Naive B cell (primary cell): ENCODE measurements at places on chromosomes 12 and 14.

GRCh38 chr12:51369581-51369980, 21.6 kb downstream of the GALNT6 start:
- peak overlapping the region; percentile 78 for H3K4me3 ChIP-seq
- no peaks in the 10 kb centered on the region for H3K27me3 ChIP-seq
- peaks cover 64% of the 10 kb centered on the region for H3K4me1 ChIP-seq
- no peak for DNase-seq
- peaks cover 25% of the 10 kb centered on the region for H3K36me3 ChIP-seq
- peak overlapping the region; percentile 99 for H3K27ac ChIP-seq

DNA sequence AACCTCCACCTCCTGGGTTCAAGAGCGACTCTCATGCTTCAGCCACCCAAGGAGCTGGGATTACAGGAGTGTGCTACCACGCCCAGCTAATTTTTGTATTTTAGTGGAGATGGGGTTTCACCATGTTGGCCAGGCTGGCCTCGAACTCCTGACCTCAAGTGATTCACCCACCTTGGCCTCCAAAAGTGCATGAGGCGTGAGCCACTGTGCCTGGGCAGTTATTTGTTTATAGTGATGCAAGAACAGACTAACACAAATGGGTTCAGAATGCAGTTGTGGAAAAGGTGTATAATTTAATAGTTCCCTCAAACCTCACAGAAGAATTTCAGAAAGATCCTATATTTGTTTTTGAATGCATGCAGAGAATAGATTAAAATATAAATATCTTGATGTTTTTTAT, 447.1 kb downstream of the ZFP36L1 start:
- no peak overlapping the region for H3K27ac ChIP-seq
- peaks cover 17% of the 10 kb centered on the region for H3K36me3 ChIP-seq
- H3K4me1 ChIP-seq: peaks cover 32% of the 10 kb centered on the region
- no peak overlapping the region for H3K4me3 ChIP-seq

GRCh38 chr14:54350203-54350602, 46.6 kb upstream of the CDKN3 start:
- no peak for DNase-seq
- H3K36me3 ChIP-seq: no peaks in the 10 kb centered on the region
- no peak overlapping the region for H3K4me3 ChIP-seq
- H3K4me1 ChIP-seq: no peaks in the 10 kb centered on the region
- no peak overlapping the region for H3K27ac ChIP-seq

DNA sequence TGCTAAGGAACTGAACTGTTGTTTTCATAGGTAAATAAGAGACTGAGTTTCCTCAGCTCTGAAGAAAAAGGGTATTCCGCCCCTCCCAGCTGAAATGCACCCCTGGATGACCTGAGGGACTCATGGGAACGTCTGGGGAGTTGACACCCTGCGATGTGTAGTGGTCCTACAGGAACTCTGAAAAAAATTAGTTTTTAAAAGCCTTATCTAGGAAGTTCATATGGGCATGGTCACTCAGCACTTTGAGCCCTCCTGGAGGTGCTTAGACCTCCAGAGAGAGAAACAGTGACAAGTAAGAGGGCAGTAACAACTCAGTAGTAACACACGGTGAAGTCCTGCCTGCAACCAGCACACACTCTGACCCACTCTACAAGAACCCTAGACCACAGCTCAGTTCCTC, 91.2 kb upstream of the CNOT2 start:
- peaks cover 6% of the 10 kb centered on the region for H3K27me3 ChIP-seq
- peaks cover 5% of the 10 kb centered on the region for H3K36me3 ChIP-seq
- no peak for DNase-seq
- no peak overlapping the region for H3K27ac ChIP-seq
- H3K4me3 ChIP-seq: no peak overlapping the region

- peaks cover 12% of the 10 kb centered on the region for H3K27me3 ChIP-seq
- H3K36me3 ChIP-seq: no peaks in the 10 kb centered on the region
These were observed 74.8 kb downstream of the PDE6H start for GRCh38 chr12:15047611-15048010.

GRCh38 chr12:99498756-99499155, 148.8 kb upstream of the GARIN6 start:
- H3K4me1 ChIP-seq: no peaks in the 10 kb centered on the region
- no peak for DNase-seq
- no peaks in the 10 kb centered on the region for H3K27me3 ChIP-seq
- H3K36me3 ChIP-seq: no peaks in the 10 kb centered on the region
- H3K4me3 ChIP-seq: no peak overlapping the region
- no peak overlapping the region for H3K27ac ChIP-seq

DNA sequence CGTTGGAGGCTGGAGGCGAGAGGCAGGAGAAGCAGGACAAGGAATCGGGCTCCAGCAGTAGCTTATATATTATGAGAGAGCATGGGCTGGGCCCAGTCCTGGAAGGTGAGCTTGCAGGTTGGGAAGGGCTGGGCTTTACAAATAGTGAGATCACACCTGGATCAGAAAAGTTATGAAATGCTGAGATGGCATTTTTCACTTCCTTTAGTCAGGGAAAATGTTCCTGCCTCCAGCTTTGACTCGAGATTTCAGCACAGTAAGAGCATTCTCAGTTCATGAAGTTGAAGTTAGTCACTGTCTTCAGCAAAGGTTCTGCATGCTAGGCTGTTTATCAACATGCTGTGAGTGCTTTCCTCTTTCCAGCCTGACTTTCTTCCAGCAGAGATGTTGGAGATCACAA, at the start of gene KRT6C:
Gene KRT6C (minus strand): TSS at position 38 of the 400 bp plus-strand sequence. CDS start 68 bp downstream, outside the sequence.
- no peak within 1 kb of the TSS for H3K27ac ChIP-seq
- no peak for DNase-seq
- H3K4me1 ChIP-seq: no peaks in the 10 kb centered on the region

DNA sequence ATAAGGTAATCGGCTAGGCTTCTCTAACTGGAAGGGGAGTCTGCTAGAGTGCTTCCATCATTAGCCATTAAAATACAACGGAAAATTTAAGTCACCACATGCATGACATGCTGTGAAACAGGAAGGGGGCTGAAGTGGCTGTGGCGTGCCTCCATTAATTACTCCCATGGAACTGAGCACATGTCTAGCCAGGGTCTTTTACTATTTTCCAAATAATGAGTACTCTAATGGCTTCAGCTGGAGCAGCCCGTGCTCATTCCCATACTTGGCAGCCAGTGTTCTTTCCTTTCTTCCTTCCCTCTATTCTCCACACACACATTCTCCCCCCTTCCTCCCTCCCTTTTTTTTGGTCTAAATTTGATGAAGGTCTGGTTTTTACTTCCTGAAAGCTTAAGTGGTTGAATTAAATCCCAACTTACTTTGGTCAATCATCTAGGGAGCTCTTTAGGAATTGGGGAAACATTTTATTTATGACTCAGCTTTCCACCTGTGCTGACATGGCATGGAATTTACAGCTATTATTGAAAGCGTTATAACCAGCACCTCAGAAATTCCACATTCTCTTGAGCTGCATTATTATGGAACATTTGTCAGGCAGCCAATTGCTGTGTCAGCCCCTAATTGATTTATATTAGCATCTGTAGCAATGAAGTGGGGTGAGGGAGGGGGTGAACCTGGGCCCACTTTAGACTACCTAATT, 72.3 kb downstream of the LRIG3 start:
- no peak overlapping the region for H3K4me3 ChIP-seq
- no peaks in the 10 kb centered on the region for H3K36me3 ChIP-seq
- no peaks in the 10 kb centered on the region for H3K4me1 ChIP-seq
- H3K27me3 ChIP-seq: no peaks in the 10 kb centered on the region

GRCh38 chr14:103128631-103129300, 5.5 kb downstream of the TNFAIP2 start:
- no peak overlapping the region for H3K4me3 ChIP-seq
- peaks cover 6% of the 10 kb centered on the region for H3K4me1 ChIP-seq
- DNase-seq: no peak

GRCh38 chr14:78424311-78424710, 254.1 kb downstream of the NRXN3 start:
- H3K4me3 ChIP-seq: no peak overlapping the region
- no peaks in the 10 kb centered on the region for H3K36me3 ChIP-seq
- no peak for DNase-seq
- H3K27me3 ChIP-seq: peaks cover 14% of the 10 kb centered on the region
- H3K27ac ChIP-seq: no peak overlapping the region

DNA sequence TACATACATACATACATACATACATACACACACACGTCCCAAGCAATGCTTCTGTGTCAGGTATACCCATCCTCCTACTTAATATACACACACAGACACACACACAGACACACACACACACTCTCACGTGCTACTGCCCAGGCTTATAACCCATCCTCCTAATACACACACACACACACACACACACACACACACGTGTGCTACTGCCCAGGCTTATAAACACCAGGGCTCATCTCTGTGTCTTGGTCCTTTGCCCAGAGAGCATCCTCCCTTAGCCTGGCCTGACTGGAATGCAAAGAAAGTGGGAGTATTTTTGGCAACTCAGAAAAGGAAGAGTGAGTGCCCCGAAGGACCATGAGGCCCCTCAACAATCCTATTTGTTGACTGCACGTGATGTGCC, 129.0 kb downstream of the RBM19 start:
- H3K4me3 ChIP-seq: no peak overlapping the region
- no peaks in the 10 kb centered on the region for H3K27me3 ChIP-seq
- no peaks in the 10 kb centered on the region for H3K4me1 ChIP-seq
- DNase-seq: no peak
- H3K36me3 ChIP-seq: peaks cover 6% of the 10 kb centered on the region

- H3K27ac ChIP-seq: no peak overlapping the region
- H3K36me3 ChIP-seq: no peaks in the 10 kb centered on the region
- H3K4me3 ChIP-seq: no peak overlapping the region
- peaks cover 23% of the 10 kb centered on the region for H3K27me3 ChIP-seq
- DNase-seq: no peak
These were observed 44.8 kb upstream of the PRMT8 start for GRCh38 chr12:3446235-3446634.

- H3K4me3 ChIP-seq: no peak overlapping the region
- H3K27me3 ChIP-seq: peaks cover 14% of the 10 kb centered on the region
- H3K36me3 ChIP-seq: no peaks in the 10 kb centered on the region
- no peaks in the 10 kb centered on the region for H3K4me1 ChIP-seq
- no peak for DNase-seq
- no peak overlapping the region for H3K27ac ChIP-seq
These were observed 102.2 kb downstream of the WSCD2 start for GRCh38 chr12:108231109-108231905.

DNA sequence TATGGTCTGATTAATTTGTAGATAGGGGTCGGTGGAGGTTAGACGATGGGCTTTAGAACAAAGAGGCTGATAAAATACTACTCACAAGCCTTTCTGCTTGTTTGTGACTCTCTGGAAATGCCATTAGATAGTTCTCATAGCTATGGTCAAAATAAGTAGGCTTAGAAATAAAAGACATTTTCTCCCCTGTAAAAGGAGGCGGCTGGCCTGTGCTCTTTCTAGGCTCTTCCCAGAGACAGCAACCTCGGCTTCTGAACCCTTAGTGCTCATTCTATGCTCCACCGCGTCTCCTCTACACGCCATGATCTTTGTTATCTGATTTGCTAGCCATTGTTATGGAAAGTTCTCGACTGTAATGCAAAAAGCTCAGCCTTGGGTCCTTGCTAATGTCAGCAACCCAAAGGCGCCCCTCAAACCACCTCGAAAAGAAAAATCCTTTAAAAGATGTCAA, 64.5 kb downstream of the CRADD start:
- H3K27ac ChIP-seq: peak overlapping the region; percentile 90
- no peak for DNase-seq
- no peaks in the 10 kb centered on the region for H3K27me3 ChIP-seq
- no peaks in the 10 kb centered on the region for H3K36me3 ChIP-seq
- peaks cover 25% of the 10 kb centered on the region for H3K4me1 ChIP-seq

GRCh38 chr12:105057174-105057573, 27.1 kb downstream of the ALDH1L2 start:
- H3K4me3 ChIP-seq: no peak overlapping the region
- H3K27me3 ChIP-seq: no peaks in the 10 kb centered on the region
- H3K4me1 ChIP-seq: peaks cover 7% of the 10 kb centered on the region
- no peak overlapping the region for H3K27ac ChIP-seq

- no peak for DNase-seq
- peaks cover 5% of the 10 kb centered on the region for H3K36me3 ChIP-seq
- H3K4me3 ChIP-seq: no peak overlapping the region
- no peaks in the 10 kb centered on the region for H3K4me1 ChIP-seq
- H3K27ac ChIP-seq: no peak overlapping the region
These were observed 1011.3 kb downstream of the AACS start for GRCh38 chr12:126076515-126076914.

DNA sequence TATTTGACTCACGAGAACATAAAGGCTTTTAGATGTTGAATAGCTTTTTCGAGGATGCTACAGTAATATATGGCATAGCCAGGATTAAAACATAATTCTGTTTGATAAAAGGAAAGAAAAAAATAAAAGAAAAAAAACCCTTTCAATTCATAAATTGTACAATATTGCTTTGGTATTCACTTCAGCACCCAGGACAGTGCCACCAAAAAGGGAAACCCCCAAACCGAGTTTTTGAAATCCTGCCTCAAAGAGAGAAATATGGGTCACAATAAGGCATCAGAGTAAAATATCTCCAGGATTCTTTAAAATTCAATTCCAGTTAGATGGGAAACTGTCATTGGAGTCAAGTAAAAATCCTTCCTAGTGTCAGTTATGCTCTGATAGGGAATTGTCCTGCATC, 551.2 kb upstream of the SEL1L start:
- H3K27ac ChIP-seq: no peak overlapping the region
- no peak overlapping the region for H3K4me3 ChIP-seq
- no peaks in the 10 kb centered on the region for H3K27me3 ChIP-seq
- no peak for DNase-seq
- H3K36me3 ChIP-seq: no peaks in the 10 kb centered on the region

DNA sequence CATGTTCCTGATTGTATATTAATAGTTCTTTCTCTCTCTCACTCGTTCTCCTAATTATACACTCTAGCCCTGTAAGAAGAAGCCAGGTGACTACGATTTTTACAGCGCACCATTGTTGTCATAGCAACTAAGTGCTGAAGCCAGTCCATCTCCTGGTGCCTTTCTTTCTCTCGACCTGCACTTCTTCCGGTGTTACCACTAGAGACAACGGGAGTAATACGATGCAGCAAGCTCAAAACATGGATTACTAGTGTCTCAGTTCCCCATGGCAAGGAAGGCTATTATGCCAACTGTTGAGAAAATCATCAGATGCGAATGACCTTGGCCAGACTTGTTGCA, 40.8 kb upstream of the DCD start:
- no peak for DNase-seq
- no peak overlapping the region for H3K4me3 ChIP-seq
- H3K27me3 ChIP-seq: peaks cover 60% of the 10 kb centered on the region
- no peaks in the 10 kb centered on the region for H3K36me3 ChIP-seq
- H3K27ac ChIP-seq: no peak overlapping the region

- H3K27me3 ChIP-seq: no peaks in the 10 kb centered on the region
- no peaks in the 10 kb centered on the region for H3K36me3 ChIP-seq
- peaks cover 20% of the 10 kb centered on the region for H3K4me1 ChIP-seq
These were observed 23.2 kb downstream of the FOS start for GRCh38 chr14:75301666-75302325.
